ENCODE measurements at places on chromosomes 7 and 10.

GRCh38 chr10:1529806-1530413 lies 207.4 kb downstream of the ADARB2 start:
- no peak for DNase-seq

GRCh38 chr10:91887272-91888076 lies 21.8 kb downstream of the FGFBP3 start:
- DNase-seq: peak; percentile 64

DNA sequence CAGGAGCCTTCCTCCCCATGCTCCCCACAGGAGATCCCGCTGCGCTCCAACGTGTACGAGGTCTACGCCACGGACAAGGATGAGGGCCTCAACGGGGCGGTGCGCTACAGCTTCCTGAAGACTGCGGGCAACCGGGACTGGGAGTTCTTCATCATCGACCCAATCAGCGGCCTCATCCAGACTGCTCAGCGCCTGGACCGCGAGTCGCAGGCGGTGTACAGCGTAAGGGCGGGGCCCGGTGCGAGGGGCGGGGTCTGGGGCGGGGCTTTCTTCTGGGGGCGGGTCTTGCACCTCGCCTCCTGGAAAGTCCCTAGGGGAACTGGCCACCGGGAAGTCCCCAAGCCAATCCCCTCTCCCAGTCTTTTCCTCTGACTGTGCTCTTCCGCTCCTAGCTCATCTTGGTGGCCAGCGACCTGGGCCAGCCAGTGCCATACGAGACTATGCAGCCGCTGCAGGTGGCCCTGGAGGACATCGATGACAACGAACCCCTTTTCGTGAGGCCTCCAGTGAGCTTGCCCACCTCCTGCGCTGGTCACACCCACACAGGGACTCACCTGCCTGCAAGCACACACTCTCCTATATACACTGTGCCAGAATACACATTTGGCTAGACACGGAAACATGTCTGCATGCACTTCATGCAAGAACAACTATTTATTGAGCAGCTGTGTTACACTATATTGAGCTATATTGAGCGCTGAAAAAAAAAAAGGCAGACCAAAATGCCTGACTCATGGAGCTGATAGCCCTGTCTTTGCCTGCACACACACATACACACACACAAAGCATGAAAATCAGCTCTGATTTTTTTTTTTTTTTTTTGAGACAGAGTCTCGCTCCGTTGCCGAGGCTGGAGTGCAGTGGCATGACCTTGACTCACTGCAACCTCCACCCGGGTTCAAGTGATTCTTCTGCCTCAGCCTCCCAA lies 32.7 kb upstream of the VSIR start:
- DNase-seq: no peak

DNA sequence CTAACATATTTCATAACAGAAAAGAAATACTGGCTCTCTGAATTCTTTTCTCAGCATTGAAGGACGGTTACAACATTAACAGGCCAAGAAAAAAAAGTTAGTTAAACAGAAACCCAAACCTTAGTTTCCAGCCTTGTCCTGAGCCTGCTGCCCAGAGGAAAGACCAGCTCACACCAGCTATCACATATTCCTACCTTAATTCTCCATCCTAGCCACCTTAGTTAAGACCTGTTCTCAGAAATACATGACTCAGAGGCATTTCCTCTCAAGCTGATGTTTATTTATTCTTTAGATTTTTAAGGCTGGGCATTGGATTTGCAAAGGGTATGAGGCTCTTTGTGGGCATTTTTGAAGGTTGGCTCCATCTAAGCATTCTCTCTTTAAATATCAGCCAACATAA lies 34.3 kb upstream of the ADAM12 start:
- no peak for DNase-seq

- peak; percentile 82 for DNase-seq
Measured at GRCh38 chr10:100996678-100997359, 2.8 kb upstream of the LZTS2 start.

DNA sequence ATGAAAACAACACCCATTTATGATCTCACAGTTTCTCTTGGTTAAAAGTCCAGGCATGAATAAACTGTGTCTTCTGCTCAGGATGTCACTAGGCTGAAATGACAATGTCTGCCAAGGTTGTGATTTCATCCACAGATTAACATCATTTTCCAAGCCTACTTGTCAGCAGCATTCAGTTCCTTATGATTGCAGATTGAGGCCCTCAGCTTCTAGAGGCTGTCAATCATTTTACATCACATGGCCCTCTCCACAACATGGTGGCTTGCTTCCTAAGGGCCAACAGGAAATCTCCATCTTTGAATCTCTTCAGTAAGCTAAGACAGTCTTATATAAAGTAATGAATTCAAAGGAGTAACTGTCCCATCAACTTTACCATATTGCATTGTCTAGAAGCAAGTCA lies 377.6 kb downstream of the ANKRD7 start:
- no peak for DNase-seq
